ENCODE measurements at places on chromosomes 6 and 20.

- no peak for DNase-seq
These were observed 203.8 kb upstream of the MAP3K7 start for GRCh38 chr6:90790696-90791095.

- peak; percentile 49 for DNase-seq
These were observed 169.8 kb downstream of the MMS22L start for GRCh38 chr6:97113170-97113569.

GRCh38 chr20:17500271-17500670, 30.9 kb downstream of the BFSP1 start:
- no peak for DNase-seq

DNA sequence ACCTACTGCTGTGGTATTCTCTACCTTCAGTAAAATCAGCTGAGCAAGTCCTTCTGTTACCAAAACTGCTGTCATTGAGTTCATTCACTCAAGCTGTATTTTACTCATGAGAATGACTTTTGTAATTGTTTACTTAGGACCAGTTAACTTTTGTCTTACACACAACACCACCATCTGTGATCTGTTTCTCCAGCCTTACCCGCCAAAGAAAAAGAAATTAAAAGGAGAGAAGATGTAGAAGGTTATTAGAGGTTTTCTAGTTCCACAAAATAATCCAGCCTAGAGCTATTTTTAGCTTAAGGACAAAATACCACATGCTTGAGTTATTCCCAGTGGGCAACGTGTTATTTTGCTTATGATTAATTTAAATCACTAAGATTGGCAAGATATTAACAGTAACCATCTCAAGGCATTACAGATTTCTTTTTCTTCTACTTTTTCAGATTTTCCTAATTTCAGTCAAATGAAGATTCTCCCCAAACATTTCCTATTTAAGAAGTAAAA, 38.2 kb downstream of the FAM8A1 start:
- DNase-seq = no peak

GRCh38 chr20:43987018-43987417, 72.4 kb downstream of the TOX2 start:
- DNase-seq = no peak

GRCh38 chr20:44646641-44647274, 4.7 kb downstream of the ADA start:
- peak; percentile 14 for DNase-seq

DNA sequence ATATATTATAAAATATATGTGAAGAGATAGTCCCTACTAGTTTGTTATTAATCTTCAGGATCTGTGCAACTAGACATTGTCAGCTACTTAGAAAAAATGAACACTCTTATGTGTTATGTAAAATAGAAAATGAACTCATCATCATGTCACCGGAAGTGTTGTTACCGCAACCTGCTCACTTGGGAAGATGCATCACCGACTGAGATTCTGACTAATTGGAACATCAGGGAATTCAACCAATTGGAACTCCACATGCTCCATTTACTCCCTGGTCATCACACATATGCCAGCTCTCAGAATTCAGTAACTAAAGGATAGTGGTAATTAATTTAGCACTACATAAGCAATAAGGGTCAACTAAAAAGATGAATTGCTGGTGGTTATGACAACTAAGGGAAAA, 16.7 kb upstream of the B3GAT2 start:
- no peak for DNase-seq

GRCh38 chr6:144284783-144285547, at the start of gene UTRN:
TSS of gene UTRN (plus strand) at chr6:144285335. CDS start at chr6:144291829, 6,494 bp downstream.
- peak; percentile 68 for DNase-seq

DNA sequence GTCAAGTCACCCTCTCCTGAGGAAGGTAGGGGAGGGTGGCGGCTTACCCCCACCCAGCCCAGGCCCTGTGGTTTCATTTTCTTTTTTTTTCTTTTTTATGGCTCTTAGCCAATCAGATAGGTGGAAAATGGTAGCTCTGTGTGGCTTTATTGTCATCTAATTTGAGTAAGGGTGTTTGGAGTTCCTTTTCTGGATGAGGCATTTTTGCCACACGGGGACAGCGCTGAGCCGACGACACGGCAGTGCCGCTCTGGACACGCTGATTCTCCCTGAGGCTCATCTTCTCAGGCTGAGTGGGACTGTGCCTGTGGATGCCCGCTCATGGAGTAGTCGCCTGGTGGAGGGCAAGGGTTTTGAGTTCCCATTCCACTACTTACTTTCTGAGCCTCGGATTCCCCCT, 37.6 kb upstream of the ANGPT4 start:
- DNase-seq = no peak

- no peak for DNase-seq
These were observed 80.9 kb upstream of the GRIK2 start for GRCh38 chr6:101312652-101313051.

DNA sequence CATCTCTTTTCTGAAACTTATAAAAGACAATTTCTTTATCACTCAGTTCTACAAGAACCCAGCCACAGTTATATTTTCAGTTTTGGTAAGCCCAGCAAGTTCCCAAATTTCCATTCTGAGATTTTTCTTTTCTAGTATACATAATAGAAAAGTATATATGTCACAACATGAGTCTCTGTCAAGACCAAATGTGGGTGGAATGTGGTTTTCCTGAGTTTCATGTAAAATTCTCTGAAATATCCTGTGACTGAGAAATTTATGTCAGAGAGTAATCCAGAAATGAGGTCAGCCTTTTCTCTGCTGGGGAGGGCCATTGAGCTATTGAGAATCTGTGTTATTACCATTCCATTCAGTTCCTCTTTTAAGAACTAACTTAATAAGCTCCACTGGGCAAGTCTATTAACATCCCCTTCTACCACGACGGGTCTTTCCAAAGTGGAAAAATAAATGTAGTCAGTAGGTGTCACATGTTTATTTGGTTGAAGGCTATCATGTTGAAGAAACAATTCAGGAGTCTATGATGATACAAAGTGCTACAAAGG, 100.7 kb upstream of the HMGN3 start:
- peak; percentile 12 for DNase-seq

- no peak for DNase-seq
These were observed 43.9 kb downstream of the RAMACL start for GRCh38 chr6:166542580-166542912.

DNA sequence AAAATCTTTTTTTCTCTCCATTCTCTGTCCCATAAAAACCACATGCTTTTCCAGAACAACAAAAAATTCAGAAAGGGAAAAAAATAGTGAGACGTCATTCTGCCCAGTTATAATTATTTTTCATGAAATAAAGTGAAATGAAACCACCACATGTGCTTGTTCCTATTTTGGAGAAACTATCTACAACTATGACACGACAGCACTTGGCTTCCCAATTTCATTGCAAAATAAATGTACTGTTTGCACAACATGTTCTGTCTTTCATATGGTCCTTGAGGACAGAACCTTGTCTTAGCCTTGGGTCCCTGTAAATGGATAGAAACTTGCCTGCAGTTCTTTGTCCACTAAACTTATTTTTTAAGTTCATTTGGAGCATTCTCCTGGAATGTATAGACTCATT, 5.6 kb upstream of the MAN1A1 start:
- no peak for DNase-seq

GRCh38 chr20:57435105-57435497, 43.9 kb downstream of the RBM38 start:
- no peak for DNase-seq

DNA sequence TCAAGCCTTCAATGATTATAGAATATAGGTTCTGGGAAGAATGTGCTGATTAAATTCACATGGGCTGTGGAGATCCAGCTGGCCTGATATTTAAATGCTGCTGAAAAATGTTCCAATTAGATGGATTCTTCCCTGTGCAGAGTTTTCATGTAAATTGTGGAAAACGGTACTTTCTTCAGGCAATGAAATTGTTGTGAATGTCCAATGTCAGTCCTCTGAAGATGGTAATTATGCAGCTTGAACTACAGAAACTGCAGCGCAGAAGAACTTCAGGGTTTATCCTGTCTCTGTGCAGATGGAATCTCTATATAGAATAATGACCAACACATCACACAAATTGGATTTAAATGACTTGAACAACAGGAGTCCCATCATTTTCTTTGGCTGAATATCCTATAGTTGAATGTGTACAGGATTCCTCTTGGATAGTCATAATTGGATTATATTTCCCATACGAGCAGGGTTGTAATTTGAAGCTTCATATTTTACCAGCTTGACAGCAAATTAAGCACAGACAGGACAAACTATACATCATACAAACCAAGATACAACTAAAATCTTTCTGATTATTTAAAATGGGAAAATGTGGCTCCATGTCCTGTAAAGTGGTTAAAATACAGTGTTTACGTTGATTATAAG, 82.3 kb downstream of the CAP2 start:
- DNase-seq = no peak

- DNase-seq = no peak
These were observed 63.6 kb downstream of the SLC23A2 start for GRCh38 chr20:4937407-4938319.

DNA sequence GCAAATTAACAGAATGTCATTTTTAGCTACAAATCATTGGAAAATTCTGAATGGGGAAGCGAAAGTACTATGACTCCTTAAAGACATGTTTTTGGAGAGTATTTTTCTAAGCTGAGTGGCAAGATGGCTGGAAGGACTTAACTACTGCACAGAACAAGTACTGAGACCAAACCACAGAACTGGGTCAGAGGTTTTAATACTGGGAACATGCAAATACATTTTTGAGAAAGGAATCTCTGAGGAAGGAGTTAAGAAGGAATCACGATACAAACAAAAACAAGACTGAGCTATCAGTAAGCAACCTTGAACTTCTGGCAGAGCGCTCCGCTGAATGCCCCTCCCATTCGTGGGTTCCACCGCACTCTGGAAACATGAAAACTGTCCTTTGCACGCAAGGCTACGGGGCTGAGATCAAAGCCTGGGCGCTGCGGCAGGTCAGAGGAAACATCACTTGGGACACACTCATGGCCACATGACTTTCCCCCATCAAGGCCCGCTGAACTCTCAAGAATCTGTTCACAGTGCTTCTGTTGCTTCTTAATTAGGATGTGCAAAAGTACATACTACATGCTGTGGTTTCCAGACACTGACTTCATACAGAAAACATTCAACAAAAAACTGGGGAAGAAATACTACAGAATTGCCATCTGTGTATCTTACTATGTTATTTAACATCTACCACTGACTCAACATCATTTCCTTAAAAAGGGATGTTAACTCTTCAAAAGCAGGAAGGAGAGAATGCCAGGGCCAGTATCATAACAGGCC, 27.8 kb downstream of the SLC23A2 start:
- DNase-seq = peak; percentile 79

DNA sequence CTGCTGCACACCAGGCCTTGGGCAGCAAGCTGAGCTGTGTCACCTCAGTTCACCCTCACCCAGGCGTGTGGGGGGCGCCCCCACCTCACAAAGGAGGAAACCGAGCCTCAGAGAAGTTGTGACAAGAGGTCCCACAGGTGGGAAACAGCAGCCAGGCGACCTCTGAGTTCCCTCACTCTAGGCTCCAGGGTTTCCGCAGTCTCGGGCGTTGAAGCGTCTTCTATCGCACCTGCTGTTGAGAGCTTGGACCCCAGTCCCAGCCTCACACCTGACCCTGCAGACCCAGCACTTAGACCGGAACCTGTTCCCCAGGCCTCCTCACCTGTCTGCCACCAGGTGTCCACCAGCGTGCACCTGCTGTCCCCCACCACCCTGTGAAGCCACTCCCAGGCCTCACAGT, 22.3 kb upstream of the APMAP start:
- no peak for DNase-seq

DNA sequence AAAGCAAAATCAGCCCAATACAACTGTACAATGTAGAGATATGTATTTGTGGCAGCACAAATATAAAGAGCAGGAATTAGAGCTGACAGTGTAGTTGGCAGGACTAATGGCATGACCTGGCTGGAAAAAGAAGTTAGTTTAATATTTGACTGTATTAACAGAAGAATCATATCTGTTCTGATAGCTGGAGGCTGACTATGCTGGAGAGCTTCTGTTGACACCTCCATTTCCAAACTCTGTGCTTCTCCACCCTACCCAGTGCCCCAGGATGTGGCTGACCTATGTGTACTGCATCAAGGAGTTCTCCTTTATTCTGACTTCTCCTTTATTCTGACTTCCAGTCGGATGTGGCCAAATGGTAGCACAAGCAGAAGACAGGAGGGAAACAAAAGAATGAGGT, 299.3 kb downstream of the PKHD1 start:
- no peak for DNase-seq

DNA sequence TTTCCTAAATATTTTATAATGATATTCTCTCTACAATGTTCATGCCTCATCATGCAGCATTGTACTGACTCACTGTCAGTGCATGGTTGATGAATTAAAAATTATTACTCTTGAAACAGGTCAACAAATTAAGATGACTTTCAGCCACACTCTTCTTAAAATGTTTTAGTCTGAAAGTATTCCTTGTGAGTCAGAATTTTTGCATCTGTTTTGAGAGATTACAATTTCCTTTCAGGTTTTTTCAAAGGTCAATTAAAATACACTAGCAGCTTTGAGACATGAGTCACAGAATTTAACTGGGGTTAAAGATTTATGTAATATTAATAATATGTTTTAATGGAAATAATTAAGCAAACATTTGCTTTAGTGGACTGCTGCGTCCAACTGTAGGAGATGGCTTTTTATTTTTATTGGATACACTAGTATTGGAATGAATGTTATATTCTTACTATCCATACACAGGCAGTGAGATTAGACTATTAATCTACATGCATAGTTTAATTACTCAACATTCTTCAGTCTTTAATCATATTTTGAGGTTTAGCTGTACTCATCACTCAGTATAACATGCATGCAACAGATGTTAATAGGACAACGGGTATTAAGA, 9.7 kb downstream of the COL12A1 start:
- no peak for DNase-seq

- DNase-seq = no peak
These were observed 5.9 kb downstream of the SMAP1 start for GRCh38 chr6:70673601-70674000.

- DNase-seq = no peak
These were observed 139.7 kb downstream of the SYNDIG1 start for GRCh38 chr20:24608926-24609667.

GRCh38 chr6:6494677-6495076, 93.8 kb upstream of the LY86 start:
- DNase-seq = peak; percentile 6

- no peak for DNase-seq
These were observed 1.1 kb downstream of the BMP5 start for GRCh38 chr6:55874316-55874715.

DNA sequence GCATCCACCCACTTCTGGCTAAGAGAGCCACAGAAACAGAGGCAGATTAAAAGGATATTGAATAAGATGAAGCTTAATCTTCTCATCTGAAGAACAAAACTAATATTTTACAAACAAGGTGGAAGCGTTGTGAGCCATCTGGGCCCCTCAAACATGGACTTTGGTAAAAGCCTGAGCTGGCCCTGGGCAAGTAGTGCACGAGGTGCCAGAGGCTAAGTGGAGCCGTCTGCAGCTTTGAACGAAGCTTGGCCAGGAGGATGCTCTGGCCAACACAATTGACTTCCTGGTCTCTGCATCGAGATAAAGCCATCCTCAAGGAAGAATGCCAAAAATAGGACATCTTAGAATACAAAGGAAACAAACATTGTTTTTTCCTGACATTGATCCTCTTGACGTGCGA, 53.2 kb upstream of the PLEKHG1 start:
- DNase-seq = no peak

All from activated naive CD8-positive, alpha-beta T cell treated with anti-CD3 and anti-CD28 coated beads for 36 hours (primary cell).